ENCODE measurements at places on chromosomes 7 and 10.
A peak's percentile ranks its signal among the peaks of the same experiment; 100 is the strongest.

GRCh38 chr10:29658984-29659965 is 24.5 kb upstream of the SVIL start:
- DNase-seq: no peak

DNA sequence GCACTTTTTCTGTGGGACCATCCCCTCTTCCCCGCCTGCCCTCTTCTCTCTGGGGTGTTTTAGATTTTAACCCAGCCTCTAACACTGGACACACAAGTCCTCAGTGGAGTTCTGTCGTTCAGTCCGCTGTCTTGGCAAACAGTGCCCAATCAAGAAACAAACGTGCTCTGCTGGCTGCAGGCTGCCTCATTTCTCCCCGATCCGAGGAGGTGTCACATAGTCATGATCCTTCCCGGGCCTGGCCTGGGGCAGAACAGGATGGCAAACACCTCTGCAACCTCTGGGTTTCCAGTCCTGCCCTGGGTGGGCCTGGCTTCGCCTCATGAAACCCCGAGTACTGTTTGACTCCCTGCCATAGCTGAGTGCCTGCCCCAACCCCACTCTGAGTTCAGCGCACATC is 110.9 kb upstream of the INSYN2A start:
- no peak for DNase-seq

GRCh38 chr7:108973075-108973474 is 403.4 kb downstream of the DNAJB9 start:
- peak; percentile 2 for DNase-seq

DNA sequence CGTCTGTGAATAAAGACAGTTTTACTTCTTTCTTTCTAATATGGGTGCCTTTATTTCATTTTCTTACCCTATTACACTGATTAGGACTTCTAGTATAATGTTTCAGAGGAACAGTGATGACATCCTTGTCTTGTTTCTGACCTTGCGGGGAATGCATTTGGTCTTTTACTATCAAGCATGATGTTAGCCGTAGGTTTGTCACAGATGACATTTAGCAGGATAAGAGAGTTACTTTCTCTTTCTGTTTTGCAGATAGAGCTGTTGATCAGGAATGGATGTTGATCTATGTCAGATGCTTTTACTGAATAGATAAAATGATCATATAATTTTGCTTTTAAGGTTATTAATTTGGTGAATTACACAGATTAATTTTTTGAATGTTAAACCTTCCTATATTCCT is 6.6 kb upstream of the IGFBP3 start:
- no peak for DNase-seq

GRCh38 chr10:35153716-35154115 is 27.1 kb downstream of the CREM start:
- DNase-seq: no peak

GRCh38 chr10:97134110-97134509 is 51.6 kb downstream of the SLIT1 start:
- DNase-seq: no peak

DNA sequence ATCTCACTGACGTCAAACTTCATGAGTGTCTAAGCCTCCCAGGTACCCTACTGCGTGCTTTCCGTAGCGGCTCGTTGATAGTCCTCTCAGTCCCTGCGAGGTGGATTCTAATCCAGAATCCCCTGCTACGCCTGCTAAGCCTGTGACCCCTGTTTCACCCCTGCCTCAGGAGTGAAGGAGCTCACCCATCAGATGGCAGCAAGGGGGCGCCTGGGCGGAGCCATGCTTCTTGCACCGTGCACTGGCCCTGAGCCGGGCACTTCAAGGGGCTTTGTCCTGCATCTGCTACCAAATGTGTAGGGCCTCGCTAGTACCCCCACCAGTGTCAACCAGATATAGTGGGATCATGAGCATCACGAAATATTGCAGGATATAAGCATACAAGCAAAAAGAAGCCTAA is 918 bp upstream of the STRA8 start:
- no peak for DNase-seq

GRCh38 chr7:107076781-107077698 is 32.5 kb downstream of the PRKAR2B start:
- no peak for DNase-seq

GRCh38 chr7:55575733-55576132 is 3.4 kb upstream of the VOPP1 start:
- DNase-seq: no peak

DNA sequence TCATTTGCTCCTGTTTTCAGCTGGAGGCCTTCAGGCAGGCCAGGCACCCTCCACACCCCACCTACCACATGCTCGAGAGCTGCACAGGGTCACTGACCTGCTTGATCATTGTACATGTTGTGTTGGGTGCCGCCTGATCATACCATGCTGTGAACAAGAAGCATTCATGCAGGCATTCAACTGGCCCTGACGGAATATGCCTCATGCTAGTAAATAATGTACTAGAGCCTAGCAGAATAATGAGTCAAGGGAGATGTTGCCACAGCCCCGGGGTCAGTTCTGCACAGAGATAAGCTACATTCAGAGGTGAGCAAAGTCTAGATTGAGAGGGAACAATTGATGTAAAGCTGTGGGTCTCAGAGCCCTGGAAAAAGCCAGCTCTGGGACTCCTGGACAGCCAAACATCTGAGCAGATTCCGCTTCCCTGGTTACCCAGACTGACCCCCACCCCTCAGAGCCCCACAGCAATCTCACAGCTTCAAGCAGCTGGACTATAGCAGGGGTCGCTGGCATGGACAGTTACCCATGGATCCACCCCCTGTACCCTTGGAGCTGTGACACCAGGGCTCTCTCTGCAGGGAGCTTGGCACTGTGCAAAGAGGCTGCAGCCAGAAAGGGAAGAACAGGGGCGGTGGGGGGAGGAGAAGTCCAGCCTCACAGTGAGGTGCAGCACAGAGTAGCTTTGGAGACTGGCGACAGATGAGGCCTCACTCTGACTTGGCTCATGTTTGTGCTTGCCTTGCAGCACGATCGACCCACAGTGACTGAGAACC is 86.6 kb downstream of the FRMPD2 start:
- no peak for DNase-seq

GRCh38 chr7:151736403-151736909 is 140.5 kb downstream of the PRKAG2 start:
- DNase-seq: peak; percentile 66

DNA sequence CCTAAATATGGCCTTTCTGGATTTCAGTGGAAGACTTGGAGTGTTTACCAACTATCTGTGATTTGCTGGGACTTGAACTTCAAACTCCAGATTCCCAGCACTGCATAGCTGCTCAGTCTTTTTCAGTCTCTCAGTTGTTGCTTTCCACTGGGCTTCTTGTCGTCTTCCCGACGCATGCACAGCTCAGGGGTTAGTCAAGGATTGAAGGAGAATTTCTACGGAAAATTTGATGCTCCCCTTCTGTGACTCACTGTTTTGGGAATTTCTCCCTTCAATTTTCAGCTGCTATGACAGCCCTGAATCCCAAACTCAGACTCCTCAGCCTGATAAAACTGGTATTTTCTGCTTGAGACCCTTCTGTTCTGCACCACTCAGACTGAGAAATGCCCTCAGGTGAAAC is 91.7 kb downstream of the CYP26A1 start:
- DNase-seq: no peak

DNA sequence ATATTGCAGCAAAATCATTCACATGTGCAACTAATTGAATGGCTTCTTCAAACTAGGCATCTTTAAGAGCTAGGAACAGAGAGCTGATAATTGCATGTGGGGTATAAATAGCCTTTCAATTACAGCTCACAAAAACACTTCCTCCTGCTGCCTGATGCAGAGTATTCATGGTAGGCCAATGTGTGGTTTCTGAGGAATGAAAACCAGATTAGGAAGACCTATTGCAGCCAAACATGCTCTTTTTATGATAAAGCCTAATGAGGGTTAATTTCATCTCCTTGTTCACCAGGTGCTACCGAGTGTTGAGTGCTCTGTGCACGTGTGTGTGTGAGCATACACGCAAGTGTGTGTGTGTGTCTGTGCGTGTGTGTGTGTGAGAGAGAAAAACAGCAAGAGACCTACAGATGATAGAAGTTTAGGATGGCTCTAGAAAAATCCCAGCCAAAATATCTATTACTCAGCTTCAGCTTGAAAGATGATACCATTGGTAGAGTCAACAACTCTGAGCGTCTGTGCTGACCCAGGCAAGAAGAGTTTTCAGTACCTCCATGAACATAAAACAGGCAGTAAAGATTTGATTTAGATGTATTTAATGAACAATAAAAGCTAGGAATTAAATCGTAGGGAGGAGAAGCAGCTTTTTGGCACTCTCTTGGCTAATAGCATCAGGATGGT is 448.5 kb upstream of the ANKRD30A start:
- no peak for DNase-seq

DNA sequence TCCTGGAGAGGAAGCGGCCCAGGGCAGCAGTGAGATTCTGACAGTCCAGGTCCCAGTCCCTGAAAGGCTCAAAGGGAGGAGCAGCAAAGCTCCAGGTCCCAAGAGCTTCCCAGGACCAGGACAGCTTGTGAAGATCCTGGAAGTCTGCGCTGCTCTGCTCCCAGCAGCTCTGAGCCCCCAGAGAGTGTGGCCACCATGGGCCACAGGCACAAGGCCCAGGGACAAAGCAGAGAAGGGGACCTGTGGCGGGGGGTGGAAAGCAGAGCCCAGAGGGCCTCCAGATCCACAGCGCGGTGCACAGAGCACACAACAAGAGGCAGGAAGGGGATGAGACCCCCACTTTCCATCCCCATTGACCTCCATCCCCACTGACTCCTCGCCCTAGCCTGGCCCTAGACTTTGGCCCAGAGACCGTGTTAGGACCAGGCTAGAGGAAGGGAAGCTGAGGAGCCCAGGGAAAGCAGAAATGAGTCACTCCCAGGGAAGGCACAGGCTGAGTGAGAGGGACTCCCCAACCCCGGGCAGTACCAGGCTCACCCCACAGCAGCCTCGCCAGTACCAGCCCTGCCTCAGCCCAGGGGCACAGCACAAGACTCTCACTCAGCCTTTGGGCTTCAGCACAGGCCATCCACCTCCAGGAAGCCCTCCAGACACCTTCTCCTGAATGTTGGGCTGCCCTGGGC is 75.5 kb downstream of the GRID1 start:
- DNase-seq: no peak

- DNase-seq: no peak
Observed at GRCh38 chr10:70425096-70425495, 16.4 kb downstream of the NODAL start.

DNA sequence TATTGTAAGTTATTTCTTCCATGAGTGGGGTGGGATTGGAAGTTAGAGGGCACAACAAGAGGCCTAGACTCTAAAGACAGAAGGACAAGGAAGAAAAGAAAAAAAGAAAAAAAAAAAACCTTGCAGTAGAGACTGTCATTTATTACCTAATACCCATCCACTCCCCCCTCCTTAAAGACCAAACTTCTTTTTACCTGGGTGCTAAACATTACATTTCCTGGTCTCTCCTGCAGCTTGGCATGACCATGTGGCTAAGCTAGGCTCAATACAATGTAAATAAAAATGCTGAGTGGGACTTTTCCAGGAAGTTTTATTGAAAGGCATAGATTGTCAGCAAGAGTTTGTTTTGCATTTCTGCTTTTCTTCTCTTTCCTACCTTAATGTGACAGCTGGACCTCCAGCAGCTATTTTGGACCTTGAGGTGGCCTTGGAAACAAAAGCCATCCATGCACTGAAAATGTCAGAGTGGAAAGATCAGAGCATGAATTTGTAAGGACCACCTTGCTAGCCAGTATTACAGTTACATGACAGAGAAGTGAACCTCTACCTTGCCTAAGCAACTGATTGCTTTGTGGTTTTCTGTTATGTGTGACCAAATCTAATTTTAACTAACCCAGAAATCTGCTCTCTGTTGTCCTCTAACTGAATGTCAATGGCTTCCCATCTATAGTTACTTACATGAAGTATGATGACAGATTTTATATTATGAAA is 81.3 kb upstream of the SFMBT2 start:
- DNase-seq: no peak

- DNase-seq: no peak
Observed at GRCh38 chr7:157668884-157669767, 332.3 kb downstream of the DNAJB6 start.

DNA sequence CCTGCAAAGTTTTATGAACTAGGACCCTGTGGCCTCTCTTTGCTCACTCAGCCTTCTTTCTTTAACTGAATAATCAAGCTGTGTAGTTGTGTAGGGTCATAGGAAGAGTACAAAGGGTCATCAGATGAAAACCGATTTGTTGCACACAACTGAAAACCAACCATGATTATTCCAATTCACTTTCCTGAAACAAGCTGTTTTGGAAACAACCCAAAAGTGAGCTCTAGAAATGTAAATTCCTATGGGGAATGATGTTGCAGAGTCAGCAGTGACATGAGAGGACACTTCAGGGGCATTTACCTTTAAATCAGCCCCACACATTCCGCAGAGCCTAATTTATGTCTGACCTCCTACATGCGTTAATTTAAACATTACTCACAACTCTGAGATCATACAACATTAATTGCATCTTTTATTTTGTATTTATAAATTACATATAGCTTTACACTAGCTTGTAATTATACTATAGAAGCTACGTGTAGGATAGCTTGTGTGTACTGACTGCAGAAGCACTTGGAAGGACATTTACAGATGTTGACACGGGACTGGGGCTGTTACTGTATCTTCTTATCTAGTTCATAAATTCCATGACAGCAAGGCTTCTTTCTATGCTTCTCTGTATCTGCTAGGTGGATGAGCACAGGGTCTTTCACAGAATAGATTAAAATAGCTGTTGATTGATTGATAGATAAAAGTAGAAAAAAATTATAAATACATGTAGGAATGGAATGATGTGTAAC is 139.9 kb upstream of the AKR1E2 start:
- no peak for DNase-seq

- DNase-seq: no peak
Observed at GRCh38 chr10:5628451-5629302, 37.7 kb downstream of the ASB13 start.

DNA sequence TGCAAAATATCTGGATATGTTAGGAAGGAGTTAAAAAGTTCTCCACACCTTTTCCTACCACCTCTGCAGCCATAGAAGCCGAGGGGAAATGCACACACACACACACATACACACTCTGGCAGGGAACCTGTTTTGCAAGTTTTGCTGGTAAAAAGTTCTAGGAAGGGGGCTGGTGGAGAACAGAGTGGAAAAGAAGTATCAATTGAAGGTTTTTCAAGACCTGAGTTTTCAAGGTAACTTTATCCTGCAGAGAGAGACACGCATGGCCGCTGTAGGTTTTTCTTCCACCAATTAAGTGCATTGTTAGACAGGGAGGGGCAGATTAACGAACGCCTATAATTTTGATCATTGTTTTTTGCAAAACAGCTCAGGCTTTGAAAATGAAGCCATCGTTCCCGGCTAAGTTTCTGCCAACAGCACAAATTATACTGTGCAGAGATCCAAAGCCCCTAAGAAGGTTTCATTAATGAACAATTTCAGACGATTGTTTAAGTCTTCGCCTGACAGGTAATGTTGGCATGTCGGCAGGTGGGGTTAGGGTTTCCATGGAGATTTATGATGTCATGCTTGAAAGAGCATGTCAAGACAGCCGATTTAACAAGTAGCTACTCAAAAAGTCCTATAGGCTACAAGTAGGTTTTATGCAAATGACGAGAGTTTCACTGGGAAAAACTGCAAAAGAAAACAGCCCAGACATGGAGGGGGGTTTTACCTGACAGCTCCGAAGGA is 29.7 kb downstream of the KIAA1217 start:
- no peak for DNase-seq

All from NCI-H1417 treated with DMSO at 0.1 percent for 48 hours (cell line).